CD4-positive, alpha-beta T cell treated with Interleukin-17A for 4 hours (primary cell): ENCODE measurements at places on chromosomes 13 and 19.
A peak's percentile ranks its signal among the peaks of the same experiment; 100 is the strongest.

- DNase-seq, result no peak
Measured at GRCh38 chr13:107456431-107456830, 758.9 kb downstream of the LIG4 start.

- peak; percentile 9 for DNase-seq
Measured at GRCh38 chr13:51585696-51586095, 1.4 kb downstream of the WDFY2 start.

DNA sequence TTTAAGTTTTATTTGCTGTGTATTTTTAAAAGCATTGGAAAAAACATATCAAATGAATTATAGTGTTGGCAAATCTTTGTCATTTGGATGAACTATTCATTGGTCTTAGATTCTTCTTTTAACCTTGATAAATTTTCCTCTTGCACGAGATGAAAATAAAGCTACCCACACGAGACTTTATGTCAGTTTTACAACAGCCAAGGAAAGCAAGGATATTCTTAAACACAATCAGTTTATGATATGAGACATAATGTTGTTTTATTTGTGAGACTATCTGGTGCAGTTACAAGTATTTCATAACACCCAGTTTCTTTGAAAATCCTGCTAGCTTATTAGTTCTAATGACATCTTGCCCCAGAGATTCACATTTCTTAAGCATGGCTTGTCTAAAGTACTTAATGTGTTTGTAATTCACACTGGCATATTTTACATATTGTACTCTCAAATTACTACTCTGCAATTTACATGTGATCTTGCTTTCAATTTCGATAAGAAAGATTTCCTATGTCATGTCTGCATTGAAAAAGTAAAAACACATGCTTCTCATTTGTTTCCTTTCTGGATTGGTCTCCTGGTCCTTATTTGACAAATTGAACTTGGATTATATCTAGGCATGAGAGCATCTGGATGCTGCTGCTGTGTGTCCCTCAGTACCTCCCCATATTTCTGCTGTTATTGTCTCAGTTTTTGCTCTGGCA is 955.5 kb upstream of the PCDH9 start:
- DNase-seq, result no peak

GRCh38 chr19:6015841-6016545 is 38.1 kb upstream of the RANBP3 start:
- DNase-seq, result no peak

DNA sequence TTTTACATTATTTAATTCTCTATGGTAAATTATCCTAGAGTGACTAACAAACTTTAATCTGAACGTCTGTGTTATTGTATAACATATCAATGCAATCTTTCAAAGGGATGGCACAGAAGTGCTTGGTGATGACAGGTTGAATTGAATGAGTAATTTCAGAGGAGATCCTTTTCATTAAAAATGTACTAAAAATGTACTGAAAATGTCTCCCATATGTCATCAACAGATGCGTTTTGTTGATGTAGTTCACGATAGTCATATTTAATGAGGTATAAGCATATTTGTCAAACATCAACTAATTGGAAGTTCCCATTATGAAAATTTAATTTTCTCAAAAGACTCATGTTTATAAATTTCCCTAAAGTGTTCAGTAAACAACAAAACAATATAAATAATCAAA is 1434.7 kb upstream of the PCDH20 start:
- no peak for DNase-seq

DNA sequence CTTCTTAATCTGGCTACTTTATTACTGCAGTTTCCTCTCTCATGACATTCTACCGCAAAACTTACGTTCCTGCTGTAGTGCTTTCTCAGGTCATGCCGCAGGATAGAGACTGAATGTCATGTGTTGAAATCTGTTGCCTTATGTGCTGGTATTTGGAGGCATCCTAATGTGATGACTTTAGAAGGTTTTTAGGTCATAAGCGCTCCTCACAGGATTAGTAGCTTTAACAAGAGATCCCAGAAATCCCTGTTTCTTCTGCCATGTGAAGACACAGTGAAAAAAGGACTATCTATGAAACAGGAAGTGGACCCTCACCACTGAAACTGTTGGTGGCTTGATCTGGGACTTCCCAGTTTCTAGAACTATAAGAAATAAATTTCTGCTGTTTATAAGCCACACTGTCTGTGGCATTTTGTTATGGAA is 209.3 kb downstream of the LACC1 start:
- DNase-seq, result no peak

GRCh38 chr13:105541565-105541964 is 993.9 kb downstream of the EFNB2 start:
- DNase-seq, result no peak

- no peak for DNase-seq
Measured at GRCh38 chr13:19676168-19676567, 42.7 kb downstream of the MPHOSPH8 start.

GRCh38 chr13:98972627-98973026 is 5.2 kb downstream of the DOCK9 start:
- no peak for DNase-seq

DNA sequence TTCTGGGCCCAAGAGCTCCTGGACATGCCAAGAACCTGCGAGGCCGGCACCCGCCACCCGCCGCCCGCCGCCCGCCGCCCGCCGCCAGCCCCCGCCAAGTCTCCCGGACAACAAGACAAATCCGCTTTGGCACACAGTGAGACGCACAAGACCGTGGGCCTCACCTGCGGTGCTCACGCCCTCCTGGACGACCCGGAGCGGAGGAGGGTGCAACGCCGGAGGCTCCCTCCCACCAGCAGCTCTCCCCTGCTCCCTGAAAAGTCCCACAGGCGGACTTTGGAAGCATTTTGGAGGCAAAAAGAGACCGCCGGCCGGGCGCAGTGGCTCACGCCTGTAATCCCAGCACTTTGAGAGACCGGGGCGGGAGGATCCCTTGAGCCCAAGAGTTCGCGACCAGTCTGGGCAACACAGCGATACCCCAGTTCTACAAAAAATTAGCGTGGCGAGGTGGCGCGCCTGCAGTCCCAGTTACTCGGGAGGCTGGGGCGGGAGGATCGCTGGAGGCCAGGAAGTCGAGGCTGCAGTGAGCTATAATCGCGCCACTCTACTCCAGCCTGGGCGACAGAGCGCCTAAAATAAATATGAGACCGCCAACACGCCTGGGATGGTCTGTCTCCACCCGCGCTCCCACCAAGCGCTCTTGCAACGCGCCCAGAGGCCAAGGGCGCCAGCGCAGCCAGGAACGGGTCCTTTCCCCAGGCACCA is 783 bp downstream of the RHPN2 start:
- DNase-seq, result no peak

DNA sequence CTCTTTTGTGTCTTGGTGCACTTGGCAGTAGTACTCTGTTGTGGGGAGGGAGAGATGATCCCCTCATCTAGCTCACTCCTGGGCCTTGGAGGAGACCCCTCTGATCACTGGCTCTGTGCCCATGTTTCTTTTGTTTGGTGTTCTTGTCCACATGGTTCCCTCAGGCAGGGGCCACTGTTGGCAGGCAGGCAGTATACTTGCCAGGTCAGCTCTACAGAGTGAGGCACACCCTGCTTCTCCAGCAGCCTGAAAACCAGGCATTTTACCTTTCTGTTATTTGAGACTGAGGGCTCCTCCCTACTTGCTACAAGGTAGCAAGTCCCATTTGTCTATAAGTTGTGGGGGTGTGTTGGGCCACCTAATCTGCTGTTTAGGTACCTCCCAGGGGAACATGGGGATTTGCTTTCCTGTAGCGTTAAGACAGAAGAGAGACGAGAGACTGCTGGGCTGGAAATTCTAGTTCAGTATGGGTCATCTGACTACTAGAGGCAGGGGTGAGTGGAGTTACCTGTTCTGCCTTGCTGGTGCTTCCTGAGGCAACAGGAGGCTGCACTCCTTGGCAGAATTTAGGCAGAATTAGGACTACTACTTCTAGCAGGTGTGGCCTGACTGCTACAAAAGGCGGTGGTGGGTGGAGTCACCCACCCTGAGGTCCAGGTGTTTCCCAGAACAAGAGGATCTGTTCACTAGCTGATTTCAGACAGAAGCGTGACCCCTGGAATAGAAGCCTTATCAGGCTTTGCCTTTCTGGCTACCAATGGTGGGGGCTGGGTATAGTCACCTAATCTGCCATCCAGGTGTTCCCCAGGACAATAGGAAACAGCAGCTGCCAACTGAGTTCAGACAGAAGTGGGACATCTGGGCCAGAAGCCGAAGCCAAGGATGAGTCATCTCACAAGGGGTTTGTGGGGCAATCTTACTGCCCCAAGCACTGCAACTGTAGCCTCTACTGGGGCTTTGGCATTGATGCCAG is 843.0 kb upstream of the ATXN8OS start:
- no peak for DNase-seq

GRCh38 chr19:32901504-32902161 is 32.1 kb upstream of the SLC7A9 start:
- no peak for DNase-seq

- DNase-seq, result no peak
Measured at GRCh38 chr13:30520571-30520970, 54.8 kb upstream of the HMGB1 start.

DNA sequence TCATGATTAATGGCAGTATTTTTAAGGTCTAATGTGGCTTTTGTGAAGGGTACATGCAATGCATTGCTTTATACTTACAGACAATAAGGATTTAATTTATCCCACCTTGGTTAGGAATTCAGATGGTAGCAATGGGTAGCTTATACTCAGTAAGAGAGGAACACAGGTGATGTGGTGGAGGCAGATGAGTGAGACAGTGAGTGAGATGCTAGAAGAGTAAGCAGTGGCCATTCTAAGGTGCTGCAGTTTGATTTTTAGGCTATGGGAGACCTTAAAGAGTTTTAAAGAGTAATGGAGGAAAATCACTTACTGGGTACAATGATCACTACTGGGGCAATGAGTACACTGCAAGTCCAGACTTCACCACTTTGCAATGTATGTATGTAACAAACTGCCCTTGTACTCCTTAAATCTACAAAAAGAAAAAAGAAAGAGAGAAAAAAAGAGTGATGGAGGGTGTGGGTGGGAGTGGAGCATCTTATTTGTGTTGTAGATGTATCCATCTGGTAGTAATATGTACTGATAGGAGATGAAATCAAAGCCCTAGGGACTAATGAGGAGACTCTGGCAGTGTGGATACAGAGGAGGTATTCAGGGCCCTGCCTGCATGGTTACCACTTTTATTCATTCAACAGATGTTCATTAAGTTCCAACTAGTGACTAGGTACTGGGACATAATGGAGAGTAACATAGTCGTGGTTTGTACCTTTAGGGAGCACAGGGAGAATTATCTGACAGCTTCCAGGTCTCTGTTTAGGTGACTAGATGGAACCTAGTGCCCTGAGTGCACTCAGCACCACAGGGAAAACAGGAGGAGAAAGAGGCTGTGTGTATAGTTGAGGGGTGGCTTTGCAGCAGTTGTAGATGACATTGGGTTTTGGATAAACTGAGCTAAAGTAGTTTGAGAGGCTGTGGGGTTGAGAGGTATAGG is 99.0 kb downstream of the GPC6 start:
- DNase-seq, result no peak

GRCh38 chr19:51417107-51417809 is at the start of gene SIGLEC10:
TSS of gene SIGLEC10 (minus strand) at chr19:51417642. CDS start at chr19:51417581, 61 bp downstream.
- DNase-seq, result peak; percentile 7

DNA sequence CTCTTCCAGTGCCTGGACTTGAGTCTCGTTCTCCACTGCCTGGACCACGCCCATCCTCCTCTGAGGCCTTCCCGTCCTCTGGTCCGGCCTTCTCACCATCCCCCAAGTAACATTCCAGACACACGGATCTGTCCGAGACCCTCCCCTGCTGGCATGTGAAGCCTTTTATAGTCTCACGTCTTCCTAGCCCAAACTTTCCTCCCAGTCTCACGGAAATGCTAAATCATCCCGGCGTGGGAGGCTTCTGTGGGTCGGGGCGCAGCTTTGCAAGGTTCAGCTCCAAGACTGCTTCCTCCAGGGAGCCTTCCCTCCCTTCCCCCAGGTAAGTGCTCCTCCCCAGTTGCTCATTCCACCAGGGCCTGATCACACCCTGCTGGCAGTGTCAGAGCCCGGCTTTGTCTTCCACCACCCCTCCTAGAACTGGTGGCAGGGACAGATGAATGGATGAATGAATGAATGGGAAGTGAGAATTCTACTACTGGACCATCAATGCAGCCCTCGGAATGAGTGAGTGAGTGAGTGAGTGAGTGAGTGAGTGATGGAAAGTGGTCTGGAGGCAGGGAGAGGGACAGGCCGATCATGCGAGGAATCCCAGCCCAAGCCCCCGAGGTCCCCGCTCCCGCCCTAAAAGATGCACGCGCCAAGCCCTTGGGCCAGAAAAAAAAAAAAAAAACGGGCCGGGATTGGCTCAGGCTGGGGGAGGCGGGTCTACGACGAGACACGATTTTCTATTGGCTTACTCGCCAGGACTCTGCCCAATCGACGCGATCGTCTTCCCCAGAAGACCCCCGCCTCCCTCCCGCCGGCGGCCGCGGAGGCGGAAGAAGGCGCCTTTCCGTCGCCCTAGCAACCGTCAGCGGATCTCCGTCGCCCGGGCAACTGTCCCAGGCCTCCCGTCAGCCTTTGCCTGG is 9.3 kb downstream of the EPHX3 start:
- DNase-seq, result peak; percentile 79
